ENCODE measurements at places on chromosomes 7 and 10.

GRCh38 chr10:34037499-34037898 lies 703.0 kb upstream of the NRP1 start:
- no peak for DNase-seq

- no peak for DNase-seq
These were observed 95.2 kb upstream of the GNA12 start for GRCh38 chr7:2939193-2939885.

DNA sequence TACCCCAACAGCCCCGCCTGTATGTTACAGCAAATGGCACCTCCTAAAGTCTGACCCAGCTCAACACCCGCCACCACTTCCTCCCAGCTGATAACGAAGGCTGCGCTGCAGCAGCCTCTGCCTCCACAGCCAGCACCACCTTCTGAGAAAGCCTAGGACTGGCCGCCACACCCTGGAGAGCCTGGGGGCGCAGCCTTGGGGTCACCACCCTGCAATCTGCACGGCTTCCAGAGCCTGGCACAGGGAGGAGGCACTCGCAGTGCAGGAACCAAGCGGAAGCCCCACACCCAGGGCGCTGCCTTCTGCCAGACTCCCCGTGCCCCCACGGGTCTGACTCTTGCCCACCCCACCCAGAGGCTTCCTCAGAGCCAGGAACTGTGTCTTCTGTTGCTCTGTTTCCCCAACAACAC lies 112.5 kb downstream of the MAD1L1 start:
- no peak for DNase-seq

DNA sequence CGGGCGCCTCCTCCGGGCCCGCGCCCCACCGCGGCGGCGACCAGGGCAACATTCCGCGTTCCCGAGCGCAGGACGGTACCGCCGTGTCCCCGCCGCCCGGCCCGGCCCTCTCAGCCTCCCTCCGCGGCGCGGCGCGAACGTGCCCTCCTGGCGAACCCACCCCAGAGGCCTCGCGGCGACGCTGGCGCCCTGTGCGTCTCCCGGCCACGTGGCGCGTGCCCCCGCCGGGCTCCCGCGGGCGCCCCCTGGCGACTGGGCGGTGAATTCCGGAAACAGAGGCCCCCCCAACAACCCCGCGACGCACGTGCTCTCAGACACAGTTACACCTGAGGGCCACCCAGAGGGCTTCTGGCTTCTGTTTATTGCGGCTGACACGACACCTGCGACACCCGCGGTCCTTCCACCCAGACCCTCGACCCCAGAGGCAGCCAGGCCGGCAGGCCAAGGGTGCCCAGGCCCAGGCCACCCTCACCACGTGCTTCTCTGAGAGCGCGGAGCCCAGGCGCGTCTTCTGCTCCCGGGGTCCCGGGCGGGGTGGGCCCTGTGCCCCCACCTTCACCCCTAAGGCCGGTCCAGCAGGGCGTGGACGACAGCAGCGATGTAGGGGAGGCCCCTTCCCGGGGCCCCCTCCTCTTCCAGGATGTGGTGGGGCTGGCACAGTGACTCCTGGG lies at the start of gene SAP25:
Gene SAP25, minus strand, starts transcription at position 210 of the 671 bp plus-strand sequence. Its CDS starts 158 bp downstream, at position 52.
- DNase-seq = no peak

- DNase-seq = no peak
These were observed 61.5 kb downstream of the VIPR2 start for GRCh38 chr7:159083001-159083697.

DNA sequence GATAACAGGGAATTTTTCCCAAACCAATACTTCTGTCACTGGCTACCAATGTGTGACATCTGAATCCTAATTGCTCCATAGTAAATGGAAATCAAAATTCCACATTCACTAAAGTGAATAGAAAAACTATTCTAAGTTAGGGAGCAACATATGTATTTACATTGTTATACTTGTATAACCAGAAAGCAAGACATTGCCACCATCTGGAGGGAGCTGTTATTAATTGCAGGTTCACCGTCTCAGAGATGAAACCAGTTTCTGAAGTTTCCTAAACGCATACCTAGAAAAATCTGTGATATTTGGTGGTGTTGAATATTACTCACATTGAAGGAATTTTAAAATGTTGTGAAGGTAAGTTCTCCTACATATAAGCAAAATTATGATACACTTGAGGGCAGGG lies 390.1 kb downstream of the NXPH1 start:
- no peak for DNase-seq

- DNase-seq = no peak
These were observed 88.1 kb upstream of the RSU1 start for GRCh38 chr10:16905320-16905719.

DNA sequence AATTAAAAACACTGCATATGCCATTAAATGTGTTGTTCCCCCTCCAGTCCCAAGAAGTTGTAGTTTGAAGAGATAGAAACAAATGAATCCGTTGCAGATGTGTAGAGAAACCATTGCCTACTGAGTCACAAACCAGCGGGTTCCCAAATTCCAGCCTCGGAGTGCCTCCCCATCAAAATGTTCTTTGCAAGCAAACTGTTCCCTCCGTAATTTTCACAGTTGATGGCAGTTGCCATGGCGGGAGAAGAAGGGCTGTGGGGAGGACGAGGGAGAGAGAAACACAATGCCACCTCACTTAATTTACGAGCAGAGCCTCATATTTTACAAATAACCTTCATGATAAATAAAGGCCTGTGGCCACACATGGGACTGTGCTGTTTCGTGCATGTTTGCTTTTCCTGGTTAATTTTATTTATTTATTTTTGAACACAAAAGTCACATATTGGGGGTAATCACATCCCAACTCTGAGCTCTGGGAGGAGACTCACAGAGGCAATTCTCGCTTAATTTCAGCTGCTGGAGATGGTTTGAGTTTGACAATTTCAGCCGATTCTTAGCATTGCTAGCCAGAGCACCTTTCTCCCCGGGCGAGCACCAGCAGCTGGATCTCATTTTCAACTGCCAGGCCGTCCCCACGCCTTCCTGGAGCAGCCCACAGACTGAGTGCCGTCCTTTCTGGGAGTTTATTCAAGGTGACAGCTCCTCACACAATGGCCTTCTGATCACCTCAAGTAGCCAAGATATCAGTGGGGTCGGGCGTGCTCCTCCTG lies 1084.2 kb downstream of the KCNMA1 start:
- DNase-seq = no peak

- no peak for DNase-seq
These were observed 25.4 kb downstream of the ARHGAP21 start for GRCh38 chr10:24698270-24698669.
